ENCODE measurements at places on chromosomes 2 and 18.

DNA sequence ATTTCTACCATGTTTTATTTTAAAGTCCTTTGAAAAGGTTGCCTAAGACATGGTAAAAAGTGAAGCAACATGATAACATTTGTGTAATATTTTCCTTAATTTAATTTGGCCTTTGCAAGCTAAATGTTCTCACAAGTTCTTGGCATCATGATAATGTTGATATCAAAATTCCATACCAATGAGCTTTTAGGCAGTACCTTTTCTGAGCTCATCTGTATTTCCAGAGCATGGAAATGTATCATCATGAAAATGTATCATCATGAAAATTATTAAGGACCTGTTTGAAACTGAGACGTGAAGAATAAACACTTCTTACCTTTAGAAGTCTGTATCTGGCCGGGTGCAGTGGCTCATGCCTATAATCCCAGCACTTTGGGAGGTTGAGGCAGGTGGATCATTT, 73.8 kb downstream of the VWC2L start:
- DNase-seq, result no peak

GRCh38 chr18:35030277-35030989, 10.8 kb upstream of the MAPRE2 start:
- DNase-seq, result no peak

- no peak for DNase-seq
Measured at GRCh38 chr2:26938399-26939118, 31.9 kb upstream of the MAPRE3 start.

DNA sequence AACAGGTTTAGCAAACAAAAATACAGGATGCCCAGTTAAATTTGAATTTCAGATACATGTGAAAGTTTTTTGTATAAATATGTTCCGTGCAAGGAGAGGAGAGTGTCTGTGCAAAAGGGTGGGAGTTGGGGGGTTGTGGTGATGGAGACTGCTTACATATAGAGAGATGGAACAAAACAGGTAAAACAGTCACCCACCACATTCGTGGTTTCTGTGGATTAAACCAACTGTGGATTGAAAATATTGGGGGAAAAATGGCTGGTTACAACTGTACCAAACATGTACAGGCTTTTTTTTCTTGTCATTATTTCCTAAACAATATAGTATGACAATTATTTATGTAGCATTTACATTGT, 245.7 kb downstream of the TNS1 start:
- no peak for DNase-seq

GRCh38 chr2:69628325-69629021, 15.1 kb downstream of the AAK1 start:
- no peak for DNase-seq

DNA sequence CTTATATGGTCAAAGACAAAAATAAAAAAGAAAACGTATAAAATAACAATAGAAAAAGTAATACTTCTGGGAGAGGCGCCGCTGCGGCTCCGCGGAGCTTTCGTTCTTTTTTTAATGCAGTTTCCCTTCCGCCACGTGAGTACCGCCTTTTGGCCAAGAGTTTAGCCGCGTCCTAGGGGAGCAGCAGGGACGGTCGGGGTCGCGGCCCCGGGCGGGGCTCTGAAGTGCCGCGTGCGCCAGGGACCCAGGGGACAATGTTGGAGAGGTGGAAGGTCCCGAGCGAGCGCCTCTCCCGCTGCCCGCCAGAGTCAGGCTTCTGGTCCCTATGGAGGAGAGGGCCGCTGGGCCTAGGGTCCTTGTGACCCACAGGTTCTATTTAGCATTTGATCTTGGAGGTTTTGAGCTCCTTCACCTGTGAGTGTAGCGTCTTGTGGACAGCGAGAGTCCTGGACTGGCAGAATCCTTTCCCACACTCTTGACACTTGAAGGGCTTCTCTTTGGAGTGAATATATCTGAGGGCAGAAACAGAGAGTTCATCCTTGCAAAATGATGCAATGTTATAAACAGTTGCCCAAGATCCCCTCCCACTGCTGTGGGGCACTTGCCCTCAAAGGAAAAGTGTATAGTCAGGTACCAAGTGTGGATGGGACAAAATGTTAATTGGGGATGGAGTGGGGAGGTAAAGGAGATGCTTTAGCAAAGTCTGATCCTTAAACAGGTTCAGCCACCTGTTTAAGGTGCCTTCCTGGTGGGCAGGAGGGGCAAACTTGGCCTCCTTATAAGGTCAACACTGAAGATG, 6.3 kb downstream of the OSR1 start:
- no peak for DNase-seq

- no peak for DNase-seq
Measured at GRCh38 chr2:9948721-9949120, 2.8 kb upstream of the GRHL1 start.
